Right renal pelvis (tissue), 4 donors: ENCODE measurements at places on chromosomes 12 and 14. TPM values are rescaled to one million over a fixed set of nuclear protein-coding genes. Genes with fewer than 3 reads are reported as not detected.
A peak's percentile ranks its signal among the peaks of the same experiment; 100 is the strongest.

GRCh38 chr12:2941524-2941923 lies 17.7 kb upstream of the TEAD4 start:
- DNase-seq, result no peak

DNA sequence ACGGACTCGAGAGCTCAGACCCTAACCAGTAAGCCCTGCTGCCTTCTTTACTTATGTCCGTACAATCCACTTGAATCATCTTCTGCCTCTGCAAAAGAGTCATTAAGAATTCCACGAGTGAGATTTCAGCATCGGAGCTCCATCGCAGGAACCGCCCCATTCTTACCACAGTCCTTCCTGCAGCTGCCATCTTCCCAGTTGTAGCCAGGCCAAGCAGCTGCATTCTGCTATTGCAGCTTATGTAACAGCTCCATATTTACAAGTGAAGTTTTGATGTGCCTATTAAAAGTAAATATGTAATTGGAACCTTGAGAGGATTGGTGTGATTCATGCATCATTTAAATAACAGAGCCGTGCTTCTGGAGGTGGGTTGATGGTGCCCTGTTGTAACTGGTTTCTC lies 157.4 kb downstream of the KICS2 start:
- DNase-seq, result no peak

DNA sequence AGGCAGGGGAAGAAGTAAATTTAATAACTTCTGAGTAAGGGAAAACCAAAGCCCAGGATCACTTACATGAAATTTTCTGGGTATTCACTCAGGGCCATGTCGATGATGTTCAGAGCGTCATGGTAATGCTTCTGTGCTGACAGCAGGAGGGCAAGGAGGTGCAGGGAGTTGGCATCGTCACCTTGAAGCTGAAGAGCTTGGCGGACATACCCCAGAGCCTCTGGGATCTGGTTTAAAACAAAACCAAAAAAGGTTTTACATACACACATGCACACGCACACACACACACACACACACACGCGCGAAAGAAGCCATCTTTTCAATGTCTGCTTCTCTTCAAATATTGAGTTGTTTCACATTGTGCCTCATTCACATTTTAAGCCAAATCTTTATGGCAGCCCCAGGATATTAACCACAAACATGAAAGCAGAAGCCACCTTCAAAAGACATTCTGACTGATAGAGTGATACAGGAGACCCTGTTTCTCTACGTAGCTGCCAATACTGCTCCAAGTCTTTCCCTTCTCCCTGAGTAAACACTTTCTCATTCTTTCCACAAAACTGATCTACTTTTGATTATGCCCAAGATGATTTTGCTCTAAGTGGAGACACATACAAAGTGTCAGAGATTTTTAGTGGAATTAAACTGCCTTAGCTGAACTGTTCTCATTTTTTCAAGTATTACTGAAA lies 172.1 kb downstream of the TTC7B start:
- DNase-seq, result no peak

GRCh38 chr12:28699029-28699428 lies 450.0 kb upstream of the FAR2 start:
- DNase-seq, result no peak

DNA sequence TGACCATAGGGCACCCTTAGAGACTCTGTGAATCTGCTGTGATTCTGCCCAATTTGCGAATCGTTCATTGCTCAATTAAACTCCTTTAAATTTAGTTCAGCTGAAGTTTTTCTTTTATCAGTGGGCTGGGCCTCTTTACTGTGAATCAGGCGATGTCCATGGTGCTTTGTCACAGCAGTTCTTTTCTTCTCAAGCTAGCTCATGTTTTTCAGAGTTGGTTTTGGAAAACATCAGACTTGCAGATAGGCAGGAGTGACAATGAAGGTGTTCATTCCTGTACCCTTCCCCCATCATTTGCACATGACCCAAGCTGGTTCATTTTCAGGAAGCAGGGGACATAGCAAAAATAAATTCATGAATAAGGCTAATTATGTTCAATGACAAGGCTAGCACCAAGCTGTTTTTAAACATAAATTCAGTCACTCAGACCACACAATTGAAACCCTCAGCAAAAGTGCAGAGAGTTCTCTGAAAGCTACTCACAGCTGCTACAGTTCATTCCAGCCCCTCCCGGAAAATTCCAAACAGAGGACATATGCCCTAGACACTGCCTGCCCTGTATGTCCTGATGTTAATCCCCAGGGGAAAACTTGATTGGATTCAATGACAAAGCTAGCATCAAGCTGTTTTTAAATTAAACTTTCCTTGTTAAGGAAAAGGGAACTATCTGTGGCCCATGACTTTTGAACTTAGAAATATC lies 383.3 kb downstream of the C12orf75 start:
- DNase-seq, result no peak

DNA sequence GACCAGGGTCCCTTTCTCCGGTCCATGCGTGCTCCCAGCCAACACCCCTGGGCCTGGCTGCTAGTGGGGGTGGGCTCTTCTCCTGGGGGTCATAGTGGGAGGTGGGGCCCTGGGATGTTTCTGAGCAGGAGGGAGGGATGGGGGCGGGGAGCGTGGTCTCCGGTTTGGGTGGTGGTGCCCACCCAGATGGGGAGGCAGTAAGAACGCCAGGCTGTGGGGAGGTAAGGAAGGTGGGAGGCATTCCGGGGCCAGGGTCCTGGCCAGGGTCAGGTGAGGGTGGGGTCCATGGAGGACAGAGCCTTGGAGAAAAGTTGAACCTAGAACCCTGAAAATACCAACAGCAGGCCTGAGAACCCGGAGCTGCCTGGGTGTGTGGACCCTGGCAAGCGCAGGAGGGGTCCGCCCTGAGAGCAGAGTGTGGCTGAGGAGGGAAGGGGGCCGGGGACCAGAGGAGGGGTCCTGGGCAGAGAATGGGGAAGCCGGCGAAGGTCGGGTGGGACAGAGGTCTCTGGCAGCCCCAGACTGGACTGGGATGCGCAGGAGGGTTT lies 5.7 kb downstream of the CRIP2 start:
- no peak for DNase-seq

GRCh38 chr14:54906075-54906474 lies 3.4 kb upstream of the GCH1 start:
- DNase-seq, result no peak

DNA sequence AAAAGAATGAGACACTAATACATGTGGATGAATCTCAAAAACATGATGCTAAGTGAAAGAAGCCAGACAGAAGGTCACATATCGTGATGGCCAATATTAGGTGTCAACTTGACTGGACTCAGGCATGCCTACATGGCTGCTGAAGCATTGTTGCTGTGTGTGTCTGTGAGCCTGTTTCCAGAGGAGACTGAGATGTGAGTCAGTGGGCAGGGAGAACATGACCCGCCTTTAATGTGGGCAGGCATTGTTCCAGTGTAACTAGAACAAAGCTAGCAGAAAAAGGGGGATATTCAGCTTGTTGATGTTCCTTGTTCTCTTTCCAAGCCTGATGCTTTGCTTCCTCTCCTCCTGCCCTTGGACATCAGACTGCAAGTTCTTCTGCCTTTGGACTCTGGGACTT lies 47.6 kb downstream of the DCAF5 start:
- no peak for DNase-seq

DNA sequence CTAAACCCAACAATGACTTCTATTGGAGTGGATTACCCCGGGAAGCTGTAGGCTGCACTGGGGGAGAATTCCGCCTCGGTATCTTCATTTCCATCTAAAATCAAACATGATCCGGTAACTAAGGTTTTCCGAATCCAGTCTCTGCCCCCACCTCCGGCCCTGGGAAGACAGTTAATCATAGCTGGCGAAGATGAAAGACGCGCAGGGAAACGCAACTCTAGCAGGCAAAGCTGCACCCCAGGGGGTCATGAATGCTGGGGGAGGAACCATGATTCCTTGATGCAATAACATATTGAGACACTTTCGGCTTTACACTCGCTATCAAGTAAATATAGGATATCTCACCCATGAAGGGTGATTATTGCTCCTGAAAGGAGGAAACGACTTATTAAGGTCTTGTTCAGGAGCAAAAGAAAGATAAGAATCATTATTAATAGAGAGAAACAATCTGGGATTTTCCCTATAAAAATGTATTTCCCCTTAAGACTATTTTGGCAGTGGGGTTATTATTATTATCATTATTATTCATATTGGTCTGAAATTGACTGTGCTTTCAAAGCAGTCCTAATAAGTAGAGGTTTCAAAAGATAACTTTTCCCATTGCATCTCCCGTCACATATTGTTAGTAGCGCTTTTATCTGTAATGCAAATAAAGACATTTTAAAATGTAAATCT lies 614.9 kb downstream of the VRK1 start:
- no peak for DNase-seq

GRCh38 chr14:99129211-99129696 lies 142.7 kb downstream of the BCL11B start:
- no peak for DNase-seq

GRCh38 chr14:75835737-75836136 lies 146.1 kb downstream of the TGFB3 start:
- no peak for DNase-seq

- DNase-seq, result no peak
Measured at GRCh38 chr12:13179211-13180074, 17.1 kb upstream of the EMP1 start.

DNA sequence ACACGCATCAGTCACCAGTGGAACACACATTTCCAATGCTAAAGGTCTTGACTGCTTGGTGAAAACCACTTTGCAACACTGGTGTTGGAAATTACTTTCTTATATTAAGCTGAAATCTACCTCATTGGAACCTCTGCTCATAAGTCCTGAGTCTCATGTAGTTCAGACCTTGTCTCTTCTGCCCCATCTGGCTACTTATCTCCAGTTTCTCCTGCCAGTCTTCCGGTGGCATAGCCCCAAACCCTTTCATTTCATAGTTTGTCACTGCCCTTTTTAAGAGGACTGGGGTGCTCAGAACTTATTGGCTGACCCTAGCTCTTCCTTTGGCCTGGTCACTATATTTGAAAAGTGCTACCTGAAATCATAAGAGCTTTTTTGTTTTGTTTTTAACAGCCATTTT lies 43.7 kb downstream of the HELB start:
- DNase-seq, result no peak

- DNase-seq, result no peak
Measured at GRCh38 chr14:81452341-81453133, 52.4 kb upstream of the STON2 start.

GRCh38 chr12:43957732-43958372 lies 122.0 kb downstream of the TMEM117 start:
- DNase-seq, result peak; percentile 11

- DNase-seq, result no peak
Measured at GRCh38 chr12:40263616-40264409, 39.0 kb downstream of the LRRK2 start.

The EIF2S3B gene
- polyA plus RNA-seq, result 9.8 TPM

The EXOC5 gene
- polyA plus RNA-seq, result 64.2 TPM

The KRT80 gene
- 0.83 TPM for polyA plus RNA-seq

The PRKD1 gene
- 29.9 TPM for polyA plus RNA-seq

The BICDL1 gene
- polyA plus RNA-seq, result 29.9 TPM

The TMEM52B gene
- 185 TPM for polyA plus RNA-seq
